NCI-H1436 treated with DMSO at 0.1 percent for 48 hours (cell line): ENCODE measurements at places on chromosomes 1 and 21.

DNA sequence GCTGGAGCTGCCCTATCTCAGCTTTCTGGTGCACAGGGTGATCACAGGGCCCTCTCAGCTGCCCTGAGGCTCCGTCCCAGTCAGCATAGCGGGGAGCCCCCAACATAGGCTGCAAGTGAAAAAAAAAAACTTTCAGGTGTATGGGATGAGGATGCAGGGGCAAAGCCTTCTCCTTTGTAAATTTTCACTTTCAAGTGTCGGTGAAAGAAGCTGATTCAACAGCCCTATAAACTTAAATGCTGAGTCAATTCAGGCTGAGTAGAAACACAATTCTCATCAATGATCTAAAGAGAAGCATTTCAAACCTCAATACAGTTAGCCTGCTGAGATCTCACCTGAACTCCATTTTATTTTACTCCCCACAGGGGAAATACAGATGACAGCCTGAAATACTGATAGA lies 171.2 kb downstream of the SEC16B start:
- no peak for DNase-seq

DNA sequence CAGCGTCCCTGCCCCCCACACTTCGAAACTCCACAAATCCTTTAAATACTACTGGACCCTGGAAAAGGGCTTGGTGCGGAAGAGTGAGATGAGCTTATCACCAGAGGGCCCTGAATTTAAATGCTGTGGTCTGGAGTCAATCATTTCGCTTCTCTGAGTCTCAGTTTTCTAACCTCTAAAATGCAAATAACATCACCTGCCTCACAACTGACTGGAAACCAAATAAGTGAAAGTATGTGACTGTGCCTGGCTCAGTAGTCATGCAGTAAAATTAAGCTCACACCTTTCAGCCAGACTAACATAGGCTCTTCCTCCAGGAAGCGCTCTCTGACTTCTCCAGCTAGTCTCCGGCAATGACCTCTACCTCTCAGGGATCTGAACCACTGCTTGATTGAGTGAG lies 4.2 kb downstream of the GJA4 start:
- no peak for DNase-seq

GRCh38 chr1:94596260-94596659 lies 54.7 kb upstream of the F3 start:
- DNase-seq = no peak

- DNase-seq = no peak
Observed at GRCh38 chr1:221031458-221032203, 152.4 kb downstream of the HLX start.

DNA sequence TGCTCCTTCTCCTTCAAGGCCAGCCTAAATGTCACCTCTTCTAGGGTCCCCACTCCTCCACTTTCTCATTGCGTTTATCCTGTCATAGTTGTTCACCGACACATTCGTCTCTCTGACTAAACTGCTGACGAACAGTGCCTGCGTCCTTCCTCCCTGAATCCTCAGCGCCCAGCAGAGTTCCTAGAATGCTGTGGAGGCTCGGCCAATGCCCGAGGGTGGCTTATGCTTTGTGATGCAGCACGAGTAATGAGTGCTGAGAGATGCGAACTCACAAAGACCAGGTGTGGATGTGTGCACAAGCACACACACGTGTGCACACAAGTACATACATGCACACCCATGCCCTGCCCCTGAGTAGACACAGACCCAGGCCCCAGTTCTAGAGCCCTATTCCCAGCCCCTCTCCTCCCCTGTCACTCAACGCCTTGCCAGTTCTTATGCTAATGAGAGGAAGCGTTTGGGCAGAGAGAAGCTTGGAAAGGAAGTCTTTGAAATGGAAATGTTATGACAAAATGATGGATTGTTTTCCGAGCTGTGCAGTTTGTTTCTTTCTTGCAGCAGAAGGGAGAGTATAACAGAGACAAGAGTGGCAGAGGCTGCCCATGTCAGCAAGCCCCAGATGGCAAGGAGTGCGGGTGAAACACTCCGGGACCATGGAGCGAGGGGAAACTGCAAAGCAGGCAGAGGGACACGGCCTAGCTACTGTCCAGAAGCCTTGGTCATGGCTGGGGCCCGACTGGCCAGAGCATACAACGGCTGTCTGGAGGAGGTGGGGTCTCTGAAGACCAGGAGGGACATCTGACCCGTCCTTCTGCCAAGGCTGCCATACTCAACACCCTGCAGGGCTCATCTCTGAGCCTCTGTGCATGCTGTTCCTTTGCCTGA lies 24.2 kb downstream of the KCNA10 start:
- no peak for DNase-seq

DNA sequence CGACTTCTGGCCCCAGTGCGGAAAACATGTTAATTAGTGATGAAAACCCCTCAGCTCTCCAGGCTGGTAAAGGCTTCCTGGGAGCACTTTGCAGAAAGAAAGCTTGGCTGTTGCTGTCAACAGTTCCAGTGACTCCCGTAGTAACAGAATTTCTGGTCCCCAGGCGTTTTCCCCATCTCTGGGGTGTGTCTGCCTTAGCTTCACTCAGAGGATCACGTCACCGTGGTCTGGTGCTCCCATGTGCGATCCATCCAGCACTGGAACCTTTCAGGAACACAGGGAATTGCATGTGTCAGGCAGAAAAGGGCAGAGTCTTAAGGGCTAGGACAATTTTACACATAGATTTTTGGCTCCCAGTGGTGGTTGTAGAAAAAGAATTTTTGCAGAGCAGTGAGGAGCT lies 470.4 kb upstream of the USP24 start:
- DNase-seq = no peak

GRCh38 chr1:61268546-61269240 lies 186.3 kb downstream of the NFIA start:
- DNase-seq = no peak

- no peak for DNase-seq
Observed at GRCh38 chr1:18927082-18927653, 24.8 kb upstream of the ALDH4A1 start.

DNA sequence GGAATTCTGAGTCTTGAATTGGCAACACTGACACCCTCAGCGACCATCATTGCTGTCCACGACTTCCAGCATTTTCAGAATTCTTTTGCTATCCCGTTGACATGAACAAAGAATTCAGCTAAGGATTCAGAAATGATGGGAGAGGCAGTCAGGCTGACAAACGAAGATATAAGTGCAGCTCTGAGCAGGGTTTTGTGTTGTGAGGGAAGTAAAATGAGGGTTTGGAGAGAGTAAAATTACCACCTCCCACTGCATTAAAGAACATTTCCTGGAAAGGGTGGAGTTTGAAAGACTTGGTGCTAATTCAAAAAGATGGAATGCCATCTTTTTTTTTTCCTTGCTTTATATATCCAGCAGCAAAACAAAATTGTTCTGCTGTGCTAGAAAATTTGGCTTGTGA lies 4.9 kb upstream of the ELK4 start:
- no peak for DNase-seq

DNA sequence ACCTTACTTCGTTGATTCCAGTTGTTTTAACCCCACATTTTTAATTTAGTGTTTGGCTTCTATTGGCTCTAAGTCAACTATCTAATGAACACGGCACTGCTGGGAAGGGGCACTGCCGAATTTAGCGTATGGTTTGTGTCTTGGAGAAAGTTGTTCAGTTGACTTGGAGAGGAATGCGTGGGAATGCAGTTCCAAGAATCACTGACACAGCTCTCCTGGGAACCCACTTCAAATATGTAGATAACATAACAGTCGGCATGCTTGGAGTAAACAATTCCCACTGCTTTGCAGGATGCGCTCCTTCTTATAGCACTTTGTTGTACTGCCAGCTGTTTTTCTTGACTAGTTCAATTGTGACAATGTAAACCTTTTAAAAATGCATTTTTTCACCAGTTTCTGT lies 104.3 kb downstream of the RYR2 start:
- DNase-seq = no peak

- no peak for DNase-seq
Observed at GRCh38 chr1:187516874-187517273, 688.1 kb downstream of the PLA2G4A start.

DNA sequence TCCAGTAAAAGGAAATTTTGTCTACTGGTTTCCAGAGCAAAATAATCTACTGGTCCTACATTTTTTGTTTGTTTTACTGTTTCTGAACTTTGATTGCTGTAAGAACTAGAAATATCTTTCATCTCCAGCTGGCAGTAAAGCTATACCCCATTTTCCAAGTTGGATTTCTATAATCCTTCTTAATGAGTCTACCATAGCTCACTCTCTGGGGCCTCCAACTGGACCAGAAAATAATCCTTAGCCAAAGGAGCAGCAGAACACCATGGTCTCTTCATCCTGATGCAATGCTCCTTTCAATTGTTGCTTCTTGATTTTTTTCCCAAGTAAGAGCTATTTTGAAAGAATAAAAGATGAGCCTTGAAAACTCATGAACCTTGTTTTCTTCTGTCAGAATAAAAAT lies 110.0 kb upstream of the COL11A1 start:
- DNase-seq = no peak

- no peak for DNase-seq
Observed at GRCh38 chr21:38486706-38487105, 11.6 kb downstream of the ERG start.

DNA sequence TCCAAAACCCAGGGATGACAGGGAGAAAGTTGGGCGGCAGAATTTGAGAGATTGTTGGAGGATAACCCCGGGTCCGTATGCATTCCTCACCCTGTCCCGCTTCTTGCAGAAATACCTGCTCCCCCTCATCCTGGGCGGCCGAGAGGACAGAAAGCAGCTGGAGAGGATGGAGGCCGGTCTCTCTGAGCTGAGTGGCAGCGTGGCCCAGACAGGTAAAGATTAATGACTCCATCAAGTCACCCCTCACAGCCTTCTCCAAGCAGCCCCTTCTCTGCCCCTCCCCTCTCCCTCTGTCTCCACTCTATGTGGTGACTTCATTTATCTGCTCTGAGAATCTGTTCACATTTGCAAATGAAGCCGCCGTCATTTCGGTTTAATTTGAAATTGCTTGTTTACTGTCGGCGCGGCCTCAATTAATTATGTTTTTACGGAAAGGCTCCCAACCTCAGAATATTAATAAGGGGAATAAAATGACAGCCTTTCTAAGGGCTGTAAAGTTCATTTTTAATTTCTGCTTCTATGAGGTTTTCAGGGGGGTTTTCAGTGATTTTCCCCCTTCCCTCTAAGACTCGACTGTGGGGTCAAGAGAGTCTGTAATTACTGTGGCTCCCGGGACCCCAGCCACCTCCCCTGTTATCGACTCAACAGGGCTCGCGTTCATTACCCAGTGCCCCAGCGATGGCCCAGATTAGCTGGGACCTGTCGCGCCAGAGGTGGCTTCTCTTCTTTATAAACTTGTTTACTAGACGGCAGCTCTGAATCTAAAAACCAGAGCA lies 148.3 kb downstream of the PEX14 start:
- DNase-seq = no peak

DNA sequence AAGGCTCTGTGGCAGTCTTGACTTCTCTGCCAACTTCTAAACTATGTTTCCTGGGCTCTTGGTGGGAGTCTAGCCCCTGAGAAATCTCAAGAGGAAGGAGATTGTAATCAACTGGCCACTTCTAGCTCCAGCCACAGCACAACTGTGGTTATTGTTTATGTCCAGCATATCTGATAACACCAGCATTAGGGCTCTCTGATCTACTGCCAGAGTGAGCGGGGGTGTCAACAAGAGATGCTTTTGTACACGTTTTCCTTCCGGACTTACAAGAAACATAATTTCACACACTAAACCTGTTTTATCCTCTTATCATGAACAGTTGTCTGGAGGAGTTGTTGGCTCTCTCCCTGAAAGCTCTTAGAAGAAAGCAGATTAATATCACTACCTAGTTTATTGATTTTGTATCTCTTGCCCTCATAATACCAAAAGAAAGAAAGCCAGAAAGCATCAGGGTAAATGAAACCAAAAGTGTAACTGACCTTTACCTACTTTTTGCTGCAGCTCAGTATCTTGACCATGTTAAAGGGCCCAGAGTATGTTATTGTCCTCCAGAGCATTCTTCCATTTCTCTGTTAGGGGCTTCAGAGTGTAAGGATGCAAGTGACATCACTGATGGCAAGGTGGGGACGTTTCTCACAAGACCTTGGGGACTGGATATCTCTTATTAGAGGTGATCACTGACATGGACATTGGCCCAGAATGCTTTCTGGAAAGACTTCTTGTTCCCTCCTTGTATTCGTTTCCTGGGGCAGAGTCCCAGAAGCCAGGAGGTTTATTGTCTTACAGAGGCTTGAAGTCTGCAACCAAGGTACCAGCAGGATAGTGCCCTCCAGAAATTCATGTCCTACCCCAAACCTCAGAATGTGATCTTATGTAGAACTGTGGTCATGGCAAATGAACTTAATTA lies 9.6 kb upstream of the SH2D1B start:
- DNase-seq = no peak

DNA sequence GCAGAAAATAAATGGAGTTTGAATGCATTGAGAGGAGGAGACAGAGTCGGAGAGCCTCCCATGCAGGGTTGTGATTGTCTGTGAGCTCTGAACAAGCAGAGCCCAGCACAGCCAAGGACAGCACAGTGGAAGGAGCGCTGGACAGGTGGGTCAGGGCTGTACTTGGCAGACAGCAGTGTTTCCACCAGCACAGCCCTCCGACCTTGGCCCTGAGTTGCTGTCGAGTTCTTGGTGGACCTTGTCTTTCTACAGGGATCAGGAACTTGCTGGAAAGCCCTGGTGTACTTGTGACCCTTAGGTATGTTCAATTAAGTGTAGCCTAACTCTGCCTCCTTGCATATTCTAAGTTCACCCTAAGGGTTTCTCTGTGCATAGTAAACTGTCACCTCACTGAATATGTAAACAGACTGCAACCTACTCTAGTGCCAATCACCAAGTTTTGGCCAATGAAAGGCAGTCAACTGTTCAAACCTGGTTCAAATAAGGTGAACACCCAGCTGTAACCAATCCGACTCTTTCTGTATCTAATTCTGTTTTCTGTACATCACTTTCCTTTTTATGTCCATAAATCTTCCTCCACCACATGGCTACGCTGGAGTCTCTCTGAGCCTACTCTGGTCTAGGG lies 86.6 kb upstream of the SLC25A33 start:
- no peak for DNase-seq

- no peak for DNase-seq
Observed at GRCh38 chr1:110243574-110243973, 33.5 kb downstream of the KCNC4 start.

DNA sequence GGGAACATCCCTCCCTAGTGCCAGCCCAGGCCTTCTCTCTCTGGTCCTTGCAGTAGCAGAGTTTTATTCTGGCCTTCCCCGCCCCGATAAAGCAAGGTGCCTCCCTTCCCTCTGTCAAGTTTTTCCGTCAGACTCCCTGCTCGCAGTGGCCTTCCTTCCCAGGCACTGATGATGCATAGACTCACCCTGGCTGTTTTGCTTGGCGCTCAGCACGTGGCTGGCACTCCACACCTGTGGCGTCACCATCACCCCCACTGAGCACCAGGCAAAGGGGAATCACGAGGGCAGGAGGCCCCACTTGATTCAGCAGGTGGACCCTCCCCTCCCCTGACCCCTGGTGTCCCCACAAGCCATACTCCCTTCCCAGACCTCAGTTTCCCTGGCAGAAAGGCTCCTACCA lies 7.4 kb downstream of the SLC26A9 start:
- no peak for DNase-seq

GRCh38 chr1:218874313-218874712 lies 299.4 kb upstream of the LYPLAL1 start:
- no peak for DNase-seq

DNA sequence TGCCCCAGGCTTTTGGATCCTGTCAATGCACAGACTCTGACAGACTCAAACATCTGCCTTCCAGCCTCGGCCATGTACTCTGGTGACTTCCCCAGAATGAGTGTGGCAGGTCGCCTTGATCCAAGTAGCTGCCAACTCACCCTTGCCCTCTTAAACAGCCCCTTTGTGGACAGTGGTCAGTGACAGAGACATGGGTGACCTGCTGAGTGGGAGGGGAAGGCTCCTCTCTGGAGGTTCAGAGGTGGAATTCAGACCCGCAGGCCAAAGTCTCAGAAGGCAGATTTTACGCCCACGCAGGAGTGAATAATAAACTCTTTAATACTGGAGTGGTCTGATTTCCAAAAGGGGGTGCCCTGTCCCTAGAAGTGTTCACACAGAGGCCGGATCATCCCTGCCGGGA lies 63.5 kb downstream of the TLR5 start:
- no peak for DNase-seq
